ENCODE measurements at places on chromosomes 3 and 15.

DNA sequence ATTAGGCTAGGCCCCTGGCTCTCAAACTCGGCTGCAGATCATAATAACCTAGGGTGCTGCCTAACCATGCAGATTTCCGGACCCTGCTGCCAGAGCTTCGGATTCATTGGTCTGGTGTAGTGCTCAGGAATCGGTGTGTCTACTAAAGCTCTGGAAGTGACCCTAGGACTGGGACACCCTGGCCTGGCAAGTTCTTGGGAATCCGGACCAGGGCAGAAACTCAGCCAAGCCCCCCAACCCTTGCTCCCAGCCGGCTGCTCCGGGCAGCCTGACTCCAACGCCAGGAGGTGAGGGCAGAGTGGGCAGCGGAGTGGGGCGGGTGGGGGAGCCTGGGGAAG, 23.0 kb downstream of the IGDCC3 start:
- DNase-seq, result no peak

DNA sequence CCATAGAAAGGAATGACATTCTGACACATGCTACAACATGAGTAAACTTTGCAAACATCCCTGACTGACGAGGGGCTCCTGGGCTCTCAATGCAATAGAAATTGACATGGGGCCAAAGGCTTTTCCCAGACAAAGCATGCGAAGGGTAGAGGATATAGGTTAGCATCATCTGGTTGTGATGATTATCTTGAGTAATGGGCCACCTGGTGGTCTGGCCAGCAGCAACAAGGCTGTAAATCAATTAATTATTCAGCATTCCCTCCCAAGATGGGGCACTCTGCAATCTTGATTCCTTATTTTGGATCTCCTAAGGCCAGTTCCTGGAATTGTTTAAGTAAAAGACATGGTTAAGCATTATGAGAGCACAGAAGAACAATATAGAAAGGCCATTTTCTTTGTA, 99.2 kb downstream of the AGBL1 start:
- DNase-seq, result no peak

- no peak for DNase-seq
Measured at GRCh38 chr3:194672876-194673275, 885 bp upstream of the LSG1 start.

DNA sequence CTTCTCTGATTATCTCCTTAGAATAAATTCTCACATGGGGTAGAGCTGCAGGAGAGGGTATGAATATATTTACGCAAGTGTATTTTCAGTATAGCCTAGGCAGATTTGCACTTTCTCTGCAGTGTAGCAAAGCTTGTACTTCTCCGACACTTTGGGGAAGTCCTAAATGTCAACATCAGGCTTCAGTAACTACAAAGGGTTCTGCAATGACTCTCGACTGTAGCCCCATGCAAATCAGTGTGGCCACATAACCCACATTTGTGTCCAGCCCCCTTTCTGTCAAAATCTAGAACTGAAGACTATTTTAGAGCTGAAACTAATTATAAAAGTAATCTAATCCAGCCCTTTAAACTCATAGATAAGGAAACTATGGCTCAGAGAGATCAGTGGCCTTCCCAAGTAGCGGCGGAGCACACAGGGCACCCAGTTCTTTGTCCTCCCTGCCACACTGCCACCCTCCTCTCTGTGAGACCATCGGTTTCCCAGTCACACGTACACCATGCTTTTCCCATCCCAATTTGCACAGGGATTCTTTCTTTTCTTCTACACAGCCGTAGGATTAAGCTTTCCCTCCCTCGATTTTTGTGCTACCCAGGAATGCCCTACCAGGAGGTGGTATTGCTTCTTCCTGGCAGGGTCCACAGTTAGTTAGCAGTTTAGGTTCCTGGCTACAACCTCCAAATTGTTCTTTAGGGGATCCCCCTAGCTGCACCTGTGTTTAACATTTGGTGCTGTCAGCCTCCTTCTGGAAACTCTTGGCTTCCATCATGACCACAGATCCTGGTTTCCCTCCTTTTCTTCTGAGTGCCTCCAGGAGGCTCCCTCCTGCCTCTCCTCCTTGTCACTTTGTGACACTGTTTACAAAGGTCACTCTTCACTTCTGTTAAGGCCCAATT, 22.9 kb downstream of the MRAS start:
- DNase-seq, result no peak

DNA sequence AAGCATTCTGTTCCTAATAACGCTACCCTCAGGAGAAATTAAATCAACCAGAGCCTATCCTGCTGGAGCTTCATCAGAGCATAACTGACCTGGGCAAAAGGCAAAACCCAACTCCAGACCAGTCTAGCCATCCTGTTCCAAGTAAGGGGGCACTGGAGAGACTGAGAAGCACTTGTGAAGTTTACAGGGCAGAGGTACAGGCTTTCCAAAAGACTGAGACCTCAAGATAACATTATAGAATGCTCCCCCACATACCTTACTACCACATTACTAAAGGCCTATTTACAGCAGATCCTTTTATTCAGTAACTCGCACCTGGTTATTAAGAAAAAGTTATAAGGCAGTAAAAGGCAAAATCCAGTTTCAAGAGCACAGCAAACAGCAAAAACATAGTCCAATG, 35.5 kb downstream of the RFX7 start:
- DNase-seq, result no peak

DNA sequence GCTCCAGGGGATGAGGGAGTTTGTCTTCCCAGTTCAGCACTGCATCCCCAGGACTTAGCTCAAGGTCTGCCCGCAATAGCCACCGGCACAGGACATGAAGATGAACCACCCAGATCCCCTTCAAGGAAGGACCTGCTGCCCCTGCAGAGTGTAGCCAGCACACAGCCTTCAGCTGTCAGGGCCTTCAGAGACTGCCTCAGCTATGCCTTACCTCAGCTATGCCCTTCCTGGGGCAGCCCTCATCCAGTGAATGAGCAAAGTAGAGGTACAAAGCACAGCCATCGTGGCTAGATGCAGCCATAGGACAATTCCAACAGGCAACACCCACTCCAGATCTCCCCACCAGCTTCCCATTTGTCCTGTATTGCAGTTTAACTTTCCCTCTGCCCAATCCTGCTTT, 291.2 kb upstream of the STT3B start:
- no peak for DNase-seq

DNA sequence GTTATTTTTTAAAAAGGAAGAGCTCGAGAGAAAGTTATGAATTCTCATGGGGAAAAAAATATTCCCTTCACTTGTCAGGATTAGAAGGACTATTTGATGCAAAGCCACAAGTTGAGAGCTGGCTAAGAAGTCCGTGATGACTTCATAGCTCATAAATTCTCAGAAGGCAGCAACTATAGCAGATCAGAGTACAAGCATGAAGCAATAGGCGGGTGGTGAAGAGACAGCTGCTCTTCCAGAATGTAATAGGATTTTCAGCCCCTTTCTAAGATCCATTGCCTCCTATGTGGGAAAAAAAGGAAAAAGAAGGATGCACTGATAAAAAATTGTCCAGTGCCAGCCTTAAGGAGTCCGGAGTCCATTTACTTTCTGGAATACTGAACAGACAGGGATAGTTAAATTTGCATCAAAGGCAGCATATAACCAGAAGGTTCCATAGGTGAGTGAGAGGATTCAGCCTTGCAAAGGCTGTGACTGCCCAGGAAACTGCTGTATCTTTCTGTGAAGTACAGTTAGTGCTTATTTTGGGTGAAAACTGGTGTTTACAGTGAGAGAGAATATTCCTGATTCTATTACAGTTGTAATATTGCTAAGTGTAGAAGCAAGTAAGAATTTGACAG, 929.5 kb upstream of the ALCAM start:
- no peak for DNase-seq

DNA sequence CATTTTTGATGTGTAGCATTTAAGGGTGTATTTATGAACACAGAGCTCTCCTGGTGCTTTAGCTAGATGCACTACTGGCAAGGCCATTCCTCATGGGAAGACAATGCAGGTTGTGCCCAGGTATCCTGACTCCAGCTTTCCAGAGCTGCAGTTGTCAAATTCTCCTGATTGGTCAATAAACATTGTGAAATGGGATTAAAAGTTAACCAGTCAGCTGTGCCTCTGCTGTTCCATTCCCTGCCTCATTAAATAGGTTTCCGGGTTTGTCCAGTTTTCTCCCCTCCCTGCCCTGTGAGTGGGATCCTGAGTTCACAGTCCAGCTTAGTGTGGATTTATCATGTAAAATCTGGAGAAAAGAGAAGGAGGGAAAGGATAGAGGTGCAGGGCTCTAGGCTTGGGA, 207.3 kb downstream of the SQOR start:
- DNase-seq, result no peak
